Activated CD4-positive, alpha-beta T cell treated with anti-CD3 and anti-CD28 coated beads, Interleukin-2, amount 10 ng/mL, durations not matched to agents 7 days and 5 days (primary cell): ENCODE measurements at places on chromosomes 4 and X.
A peak's percentile ranks its signal among the peaks of the same experiment; 100 is the strongest.

DNA sequence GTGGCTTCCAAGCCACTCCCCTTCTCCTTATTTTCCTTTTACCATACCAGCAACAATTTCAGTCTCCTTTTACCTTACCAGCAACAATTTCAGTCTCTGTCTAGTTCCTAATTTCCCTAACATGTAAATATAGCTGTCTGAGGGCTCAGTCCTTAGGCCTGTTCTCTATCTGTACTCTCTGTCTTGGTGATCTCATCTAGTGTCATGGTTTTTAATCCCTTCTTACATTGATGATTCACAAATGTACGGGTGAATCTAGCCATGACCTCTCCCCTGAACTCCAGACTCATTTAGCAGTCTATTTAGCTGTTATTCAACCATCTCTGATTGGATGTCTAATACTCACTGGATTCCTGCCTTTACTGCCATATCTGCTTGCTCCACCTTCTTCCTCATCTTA is 7.2 kb downstream of the IL15 start:
- DNase-seq: no peak

DNA sequence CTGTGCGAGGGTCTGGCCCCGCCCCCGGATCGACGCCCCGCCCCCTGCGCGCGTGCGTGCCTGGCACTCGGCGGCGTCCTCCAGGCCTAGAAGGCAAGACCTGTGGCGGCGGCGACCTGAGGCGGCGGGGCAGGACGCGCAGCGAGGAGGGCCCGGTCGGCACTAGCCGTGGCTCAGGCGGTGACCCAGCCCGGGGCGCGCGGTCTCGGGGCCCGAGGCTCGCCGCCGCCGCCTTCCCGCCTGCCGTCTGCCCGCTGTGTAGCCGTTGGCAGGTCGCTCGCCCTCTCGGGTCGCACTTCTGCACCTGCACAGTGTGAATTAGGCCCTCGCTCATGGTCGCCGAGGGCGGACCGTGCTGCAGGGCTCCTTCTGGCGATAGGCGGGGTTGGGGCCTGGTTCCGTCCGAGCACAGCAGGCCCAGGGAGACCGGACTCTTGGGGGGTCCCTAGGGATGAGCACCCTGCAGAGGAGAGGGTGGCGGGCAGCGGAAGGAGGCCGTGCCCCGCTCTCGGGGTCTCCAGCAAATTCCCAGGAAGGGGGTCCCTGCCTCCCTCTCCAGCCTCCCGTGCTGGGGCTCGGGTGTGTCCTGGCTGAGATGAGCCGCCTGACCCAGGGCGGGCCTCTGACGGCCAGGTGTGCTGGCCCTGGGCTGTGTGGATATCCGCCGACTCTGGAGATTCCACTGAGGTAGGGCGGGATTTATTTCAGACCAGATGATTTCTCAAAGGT is 557 bp upstream of the FAM53A start:
- DNase-seq: peak; percentile 92

DNA sequence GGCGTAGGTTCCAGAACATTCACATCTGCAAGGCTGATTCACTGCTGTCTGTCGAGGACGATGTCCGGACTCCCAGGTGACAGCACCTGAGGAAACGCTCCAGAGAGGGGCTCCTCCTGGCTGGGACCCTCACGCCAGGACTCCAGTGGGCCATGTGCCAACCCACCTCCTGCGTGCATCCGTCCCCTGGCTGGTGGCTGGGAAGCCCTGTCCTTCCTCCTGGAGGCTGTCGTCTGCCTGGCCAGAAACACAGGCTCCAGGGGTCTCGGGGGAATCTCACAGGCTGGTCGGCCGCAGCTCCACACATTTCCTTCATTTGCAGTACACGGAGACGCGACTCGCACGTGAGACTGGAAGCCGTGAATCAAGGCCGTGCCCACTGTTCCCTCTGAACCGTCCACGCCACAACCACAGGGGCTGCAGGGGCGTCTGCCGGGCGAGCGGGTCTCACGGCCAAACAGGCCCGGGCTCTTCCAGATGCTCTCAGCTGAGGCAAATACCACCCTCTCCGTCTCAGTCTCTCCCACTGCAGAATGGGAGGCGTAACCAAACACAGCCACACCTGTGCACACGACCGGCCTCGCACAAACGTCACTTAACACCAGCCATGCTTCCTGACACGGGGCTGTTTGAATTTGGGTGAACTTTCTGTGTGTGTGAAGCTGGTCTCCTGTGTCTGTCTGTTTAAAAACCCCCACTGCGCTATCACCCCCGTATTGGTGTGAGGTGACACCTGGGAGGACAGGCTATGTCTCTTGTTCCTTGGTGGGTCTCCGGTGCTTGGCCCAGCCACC is 38.7 kb upstream of the MXD4 start:
- no peak for DNase-seq

DNA sequence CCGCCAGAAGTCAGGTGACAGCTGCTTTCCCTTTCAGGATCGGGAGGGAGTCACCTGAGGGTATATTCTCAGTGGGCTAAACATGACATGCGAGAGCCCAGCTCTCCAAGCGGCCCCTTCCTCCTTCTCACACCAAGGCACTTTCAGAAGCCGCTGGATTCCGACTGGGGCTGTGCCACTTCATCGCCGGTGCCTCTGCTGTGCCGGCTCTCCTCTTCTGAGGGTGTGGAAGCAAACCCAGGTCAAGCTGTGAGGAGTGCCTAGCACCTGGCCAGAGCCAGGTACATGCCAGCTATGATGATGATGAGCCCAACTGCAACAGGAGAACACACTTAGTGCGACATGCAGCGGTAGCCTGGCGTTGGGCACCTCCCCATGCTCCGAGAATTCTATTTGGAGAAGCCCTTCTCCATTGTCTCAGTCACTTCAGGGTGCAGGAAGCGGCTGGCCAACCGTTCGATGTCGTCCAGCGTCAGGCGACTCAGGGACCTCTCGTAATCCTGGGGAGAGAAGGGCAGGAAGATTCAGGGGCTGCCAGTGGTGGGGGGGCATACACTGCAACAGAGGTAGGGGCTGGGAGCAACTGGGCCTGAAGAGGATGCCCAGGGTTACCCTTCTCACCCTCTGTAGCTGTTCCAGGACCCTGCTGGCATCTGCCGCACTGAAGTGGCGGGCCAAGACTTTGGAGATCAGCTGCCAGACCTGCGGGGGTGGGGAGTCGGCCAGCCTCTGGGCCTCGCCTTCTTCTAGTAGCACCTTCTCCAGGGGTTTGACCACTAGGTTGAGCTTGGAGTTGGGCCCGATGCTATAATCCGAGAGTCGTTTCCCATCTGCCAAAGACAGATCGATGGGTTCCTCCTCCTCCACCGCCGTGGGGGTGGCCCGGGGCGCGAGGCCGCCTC is 1.0 kb downstream of the UBL4A start:
- no peak for DNase-seq
